NCI-H1092 treated with DMSO at 0.1 percent for 48 hours (cell line): ENCODE measurements at places on chromosomes 2 and 18.

DNA sequence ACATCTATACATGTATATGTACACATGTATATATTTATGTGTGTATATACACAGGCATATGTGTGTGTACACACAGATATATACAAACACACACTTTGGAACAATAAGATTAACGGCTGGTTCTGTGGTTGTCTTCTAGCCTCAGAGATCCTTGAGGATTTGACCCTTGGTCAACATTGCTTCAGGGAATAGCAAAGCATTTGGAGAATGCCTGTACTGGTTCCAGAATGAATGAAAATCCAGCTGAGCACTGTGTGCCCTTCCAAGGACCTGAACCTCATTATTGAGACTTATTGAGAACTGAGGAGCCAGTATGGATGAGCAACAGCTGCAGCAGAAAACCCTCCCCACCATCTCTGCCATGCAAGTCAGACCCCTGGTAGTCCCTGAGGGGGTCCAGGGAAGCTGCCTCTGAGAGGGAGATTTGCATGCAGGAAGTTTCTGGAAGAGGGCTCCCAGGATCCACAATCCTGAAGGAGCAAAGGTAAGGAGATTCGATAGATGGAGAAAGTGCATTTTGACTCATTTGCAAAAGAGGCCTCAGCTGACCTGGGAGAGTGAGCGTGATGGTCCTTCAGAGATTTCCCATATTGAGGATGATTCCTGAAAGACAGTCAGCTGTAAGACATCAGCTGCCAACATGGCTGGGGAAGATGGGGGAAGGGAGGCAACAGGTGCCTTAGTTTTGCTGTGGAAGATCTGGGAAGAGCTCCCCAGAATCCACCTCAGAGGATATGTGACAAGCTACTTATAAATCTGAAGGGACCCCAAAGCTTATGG lies 166.6 kb upstream of the NCKAP5 start:
- DNase-seq, result no peak

DNA sequence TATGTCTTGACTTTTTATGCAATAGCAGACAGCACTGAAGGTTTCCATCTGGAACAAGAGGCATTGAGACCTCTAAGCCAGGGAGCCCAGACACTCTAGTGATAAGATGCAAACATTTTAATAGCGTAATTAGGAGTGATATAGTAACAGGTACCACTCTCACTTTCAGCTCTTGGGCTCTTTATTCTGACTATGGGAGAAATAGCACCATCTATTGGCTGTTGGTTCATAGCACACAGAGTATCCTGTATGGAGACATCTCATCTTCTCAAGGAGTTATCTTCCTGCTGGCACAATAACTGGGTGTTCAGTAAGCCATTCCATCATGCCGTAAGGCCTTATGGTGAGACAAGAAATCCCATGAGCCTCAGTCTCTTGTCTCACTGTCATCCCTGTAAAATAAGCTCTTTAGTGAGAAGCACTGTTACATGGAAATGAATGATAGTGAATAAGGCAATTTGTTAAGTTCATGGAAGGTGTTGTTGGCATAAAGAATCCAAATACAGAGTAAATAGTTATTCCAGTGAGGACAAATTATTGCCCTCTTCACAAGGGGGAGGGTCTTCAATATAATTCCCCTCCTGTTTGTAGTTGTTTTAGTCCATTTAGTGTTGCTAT lies 48.3 kb downstream of the THUMPD2 start:
- DNase-seq, result peak; percentile 4

DNA sequence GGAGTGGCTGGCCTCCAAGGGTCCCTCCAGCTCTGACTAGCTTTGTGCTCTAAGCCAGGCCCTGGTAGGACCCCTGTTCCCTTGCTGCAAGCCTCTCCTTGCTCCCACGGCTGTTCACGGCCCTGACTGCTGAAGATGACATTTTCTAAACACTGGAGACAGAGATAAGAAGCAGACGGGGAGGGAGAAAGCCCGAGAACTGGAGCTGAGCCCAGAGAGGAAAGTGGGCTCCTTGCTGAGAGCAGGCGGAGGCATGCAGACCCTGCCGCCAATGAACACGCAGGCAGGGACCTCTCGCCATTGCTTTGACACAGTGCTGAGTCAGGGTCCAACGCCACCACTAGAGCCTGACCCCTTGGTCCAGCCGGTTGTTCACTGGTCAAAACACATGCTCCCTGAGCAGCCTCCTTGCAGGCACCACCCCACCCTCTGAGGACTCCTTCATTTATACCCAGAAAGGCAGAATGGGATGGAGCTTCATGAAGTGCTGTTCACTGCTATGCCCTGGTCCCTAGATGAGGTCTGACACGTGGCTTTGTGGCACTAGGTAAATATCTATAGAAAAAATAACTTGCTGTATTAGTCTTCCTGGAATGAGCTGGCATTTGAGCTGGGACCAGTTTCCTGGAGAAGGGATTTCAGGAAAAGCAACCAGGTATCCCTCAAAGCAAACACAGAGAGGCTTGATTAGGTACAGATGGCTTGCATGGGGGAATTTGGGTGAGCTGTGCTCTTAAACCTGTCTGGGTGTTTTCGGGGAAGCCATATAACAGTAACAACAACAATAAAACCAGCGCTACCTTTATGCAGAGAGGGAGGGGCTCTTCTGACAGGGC lies 65.7 kb downstream of the MCFD2 start:
- DNase-seq, result peak; percentile 16

- DNase-seq, result no peak
These were observed 50.3 kb downstream of the ARL4C start for GRCh38 chr2:234446404-234447076.

DNA sequence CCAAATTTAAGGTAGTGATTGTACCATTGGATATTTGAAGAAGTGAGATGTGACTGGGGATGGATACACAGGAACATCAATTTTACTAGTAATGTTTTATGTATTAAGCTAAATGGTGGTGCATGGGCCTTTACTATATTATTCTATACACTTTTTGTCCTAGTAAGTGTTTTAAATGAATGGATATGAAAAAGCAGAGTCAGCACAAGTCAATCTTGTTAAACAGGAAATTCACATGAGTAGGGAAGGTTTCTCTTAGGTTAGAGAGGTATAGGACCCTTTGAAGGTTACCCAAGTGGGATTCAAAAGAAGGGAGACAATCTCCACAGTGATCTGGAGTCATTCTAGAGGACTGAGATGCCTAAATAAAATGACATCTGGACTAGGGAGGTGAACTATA lies 71.8 kb upstream of the NCKAP5 start:
- DNase-seq, result no peak

- no peak for DNase-seq
These were observed 313.1 kb downstream of the PDE11A start for GRCh38 chr2:177759443-177759842.

- DNase-seq, result no peak
These were observed 49.4 kb upstream of the TGFA start for GRCh38 chr2:70603066-70603465.

GRCh38 chr18:26745288-26746181 lies 120.0 kb downstream of the AQP4 start:
- DNase-seq, result no peak

- no peak for DNase-seq
These were observed 47.6 kb upstream of the TMEM87B start for GRCh38 chr2:112007493-112007892.

GRCh38 chr2:201880993-201881611 lies 74.8 kb downstream of the CDK15 start:
- no peak for DNase-seq

GRCh38 chr18:58051765-58052460 lies 7.9 kb downstream of the NEDD4L start:
- DNase-seq, result peak; percentile 38

DNA sequence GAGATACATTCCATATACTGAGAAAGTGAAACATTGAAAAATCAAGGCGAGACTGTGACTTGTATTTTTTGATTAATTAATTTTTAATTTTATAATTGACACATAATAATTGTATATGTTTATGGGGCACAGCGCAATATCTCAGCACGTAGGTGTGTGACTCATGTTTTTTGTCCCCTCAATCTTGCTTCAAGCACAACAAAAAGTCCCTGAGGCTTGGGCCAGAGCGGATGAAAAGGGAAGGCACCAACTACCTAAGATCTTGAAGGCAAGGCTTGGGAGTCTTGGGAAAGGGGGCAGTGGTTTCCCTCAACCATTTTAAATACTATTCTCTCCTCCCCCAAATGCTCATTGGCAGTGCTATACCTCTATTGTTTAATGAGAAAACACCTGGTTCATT lies 9.9 kb downstream of the SGPP2 start:
- no peak for DNase-seq

DNA sequence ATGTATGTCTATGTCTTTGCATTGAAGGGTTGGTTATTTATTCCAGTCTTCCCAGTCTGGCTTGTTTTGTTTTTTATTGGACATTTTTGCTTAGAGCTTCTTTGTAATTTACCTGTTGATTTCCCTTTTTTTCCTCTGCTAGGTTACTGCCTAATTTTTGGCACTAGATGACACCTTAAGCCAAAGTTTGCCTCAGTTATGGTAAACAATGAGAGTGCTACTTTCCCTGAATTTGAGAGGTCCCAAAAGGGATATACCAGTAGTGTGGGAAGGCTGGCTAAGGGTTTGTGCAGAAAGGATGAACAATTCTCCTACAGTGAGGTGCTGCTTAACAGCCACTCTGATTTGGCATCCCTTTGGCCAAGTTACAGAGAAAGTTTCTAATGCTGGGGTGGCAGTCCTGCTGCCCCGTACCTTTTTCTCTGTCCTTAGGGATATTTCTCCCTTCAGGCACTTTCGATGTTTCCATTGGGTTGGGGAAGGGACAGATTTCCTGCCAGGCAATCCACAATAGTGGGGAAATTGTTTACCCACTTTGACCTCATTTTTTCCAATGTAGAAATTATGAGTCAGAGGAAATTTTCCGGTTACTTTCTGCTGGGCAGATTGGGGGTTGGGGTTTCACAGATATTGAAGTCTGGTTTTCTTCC lies 354.9 kb downstream of the PTPRM start:
- DNase-seq, result no peak

- no peak for DNase-seq
These were observed 175.7 kb downstream of the PIEZO2 start for GRCh38 chr18:10973567-10974203.

DNA sequence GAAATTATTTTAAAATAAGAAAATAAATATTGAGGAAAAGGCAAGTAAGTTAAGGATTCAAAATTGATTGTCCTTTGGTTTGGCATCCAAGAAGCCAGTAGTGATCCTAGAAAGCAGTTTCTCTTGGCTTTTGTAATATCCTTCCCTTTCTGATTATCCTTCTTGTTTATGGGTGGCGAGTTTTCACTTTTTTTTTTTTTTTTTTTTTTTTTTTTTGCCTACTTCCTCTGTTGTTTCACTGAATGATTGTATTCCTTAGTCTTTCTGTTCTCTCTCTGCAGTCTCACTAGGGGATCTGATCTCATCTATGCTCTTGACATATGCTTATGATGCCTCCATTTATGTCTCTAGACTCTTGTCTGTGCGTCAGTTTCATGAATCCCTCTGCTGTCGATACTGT lies 4.2 kb downstream of the NAPG start:
- no peak for DNase-seq

DNA sequence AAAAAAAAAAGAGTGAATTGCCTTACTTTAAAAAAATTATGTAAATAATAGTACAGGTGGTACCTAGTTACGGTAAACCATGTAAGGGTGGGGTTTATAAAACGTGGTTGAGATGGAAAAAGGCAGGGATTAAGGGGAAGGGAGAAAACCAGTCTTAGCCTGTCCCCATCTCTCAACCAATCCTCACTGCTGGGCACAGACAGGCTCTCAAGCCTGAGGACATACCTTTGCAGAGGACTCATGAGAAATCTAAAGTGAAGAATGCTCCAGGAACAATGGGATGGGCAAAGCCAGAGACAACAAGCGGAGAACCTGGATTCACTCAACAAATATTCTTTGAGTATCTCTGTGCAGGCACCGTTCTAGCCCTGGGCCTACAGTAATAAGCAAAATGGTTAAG lies 3.4 kb upstream of the IGFBP2 start:
- DNase-seq, result no peak

DNA sequence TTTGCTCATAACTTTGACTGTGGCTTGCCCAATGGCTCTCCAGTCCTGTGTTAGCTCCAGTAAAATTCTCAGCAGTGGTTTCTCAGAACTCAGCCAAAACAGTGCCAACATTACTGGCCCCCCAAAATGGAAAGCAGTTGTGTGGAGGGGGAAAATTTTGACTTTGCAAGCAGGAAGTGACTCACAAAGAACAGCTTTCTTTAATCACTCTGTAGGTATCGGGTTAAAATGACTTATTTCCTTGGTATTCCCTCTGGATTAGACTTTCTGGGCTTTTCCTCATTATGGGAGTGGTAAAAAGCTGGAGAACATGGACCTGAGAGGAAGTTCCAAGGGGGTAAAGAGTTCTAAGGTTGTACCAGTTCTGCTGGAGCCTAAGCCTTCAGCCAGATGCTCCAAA lies 175.7 kb upstream of the RND3 start:
- no peak for DNase-seq

DNA sequence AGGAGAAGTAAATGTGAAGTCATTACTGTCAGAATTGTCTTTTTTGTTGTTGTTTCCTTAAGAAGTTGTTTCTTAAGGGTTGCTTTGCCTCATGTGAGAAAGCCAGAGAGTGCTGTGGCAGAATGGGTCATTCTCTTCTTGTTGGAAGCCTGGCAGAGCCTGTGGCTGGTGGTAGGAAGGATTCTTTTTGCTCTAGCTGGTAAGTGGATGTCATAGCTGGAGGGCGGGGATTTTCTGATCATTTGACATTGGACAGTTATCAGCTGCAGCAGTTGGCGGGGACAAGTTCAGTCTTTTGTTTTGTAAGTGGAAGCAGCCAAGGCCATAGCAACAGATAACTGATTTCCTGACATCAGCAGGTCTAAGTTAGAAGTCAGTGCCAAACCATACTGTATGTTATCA lies 5.5 kb upstream of the RMDN2 start:
- no peak for DNase-seq

- DNase-seq, result no peak
These were observed 234.2 kb downstream of the TCF4 start for GRCh38 chr18:55353806-55354205.

GRCh38 chr18:12765126-12765525 lies 62.3 kb downstream of the PSMG2 start:
- DNase-seq, result no peak

GRCh38 chr2:172836347-172836821 lies 100.7 kb downstream of the RAPGEF4 start:
- DNase-seq, result no peak

GRCh38 chr18:7096838-7097237 lies 20.8 kb downstream of the LAMA1 start:
- DNase-seq, result no peak

GRCh38 chr2:105598829-105599698 lies 145.6 kb upstream of the NCK2 start:
- DNase-seq, result no peak

DNA sequence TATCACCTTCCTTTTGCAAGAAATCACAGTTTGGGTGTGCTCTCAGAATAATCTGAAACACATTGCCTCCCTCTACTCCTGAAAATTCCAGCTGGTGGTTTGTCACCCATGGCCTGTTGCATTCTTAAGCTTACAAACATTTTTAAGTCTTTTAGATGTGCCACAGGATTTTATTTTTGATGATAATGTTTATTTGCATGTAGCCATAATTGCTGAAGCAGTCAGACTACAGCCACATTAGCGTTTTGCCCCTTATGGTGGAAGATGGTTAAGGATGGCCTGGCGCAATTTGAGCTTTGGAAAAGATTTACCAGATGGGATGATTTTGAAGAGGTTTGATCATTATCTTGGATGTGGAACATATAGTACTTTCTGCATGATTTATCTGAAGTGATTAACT lies 439.5 kb downstream of the MEIS1 start:
- no peak for DNase-seq
